ENCODE measurements at places on chromosomes 7 and 10.
A peak's percentile ranks its signal among the peaks of the same experiment; 100 is the strongest.

DNA sequence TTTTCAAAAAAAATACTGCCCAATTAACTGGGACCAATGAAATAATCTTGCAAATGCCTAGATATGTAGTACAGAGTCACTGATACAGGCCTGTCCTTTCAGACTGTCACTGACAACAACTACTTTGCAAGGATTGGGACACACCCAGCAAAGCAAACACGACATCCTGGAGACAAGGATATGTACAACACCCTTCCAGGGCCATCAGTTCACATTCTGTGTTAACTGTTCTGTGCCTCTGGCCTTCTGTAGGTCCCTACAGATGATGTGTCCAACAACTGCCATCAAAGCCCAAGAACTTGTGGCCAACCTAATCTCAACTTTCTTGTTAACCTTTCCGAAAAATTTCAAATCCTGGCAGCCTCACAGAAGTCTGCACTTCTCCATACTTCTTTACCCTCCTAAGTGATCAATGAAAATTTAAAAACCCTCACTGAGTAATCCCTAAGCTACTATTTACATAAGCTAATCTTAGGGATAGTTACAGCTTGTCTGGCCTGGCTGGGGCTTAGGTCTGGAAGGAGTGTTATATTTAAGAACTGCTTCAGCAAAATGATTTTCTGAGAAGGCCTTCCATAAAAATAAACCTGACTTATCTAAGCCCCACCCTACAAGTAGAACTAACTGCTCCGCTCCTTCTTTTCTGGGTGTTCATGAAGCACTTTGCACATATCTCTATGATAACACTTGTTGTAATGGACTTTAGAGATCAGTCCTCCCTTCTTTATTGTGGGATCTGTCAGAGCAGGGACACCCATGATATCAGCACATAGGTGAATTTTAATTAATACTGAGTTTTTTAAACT lies 21.0 kb downstream of the COBL start:
- no peak for DNase-seq

DNA sequence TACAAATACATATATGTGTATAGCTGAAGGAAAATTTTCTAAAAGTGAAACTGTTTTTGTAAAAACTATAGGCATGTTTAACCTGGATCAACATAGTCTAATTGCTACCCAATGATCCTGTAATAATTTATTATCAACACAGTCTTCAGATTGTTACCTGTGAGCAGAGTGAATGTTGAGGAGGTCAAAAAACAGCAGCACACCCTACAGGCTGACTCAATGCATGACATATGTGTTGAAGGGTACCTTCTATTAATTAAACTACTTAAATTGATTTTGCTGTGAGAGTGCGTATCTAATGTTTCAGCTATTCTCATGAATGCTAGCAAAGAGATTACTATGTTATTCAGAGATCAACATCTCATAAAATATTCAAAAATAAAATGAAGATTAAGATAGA lies 411.4 kb downstream of the TNS3 start:
- DNase-seq, result peak; percentile 62

- DNase-seq, result no peak
Measured at GRCh38 chr7:118312051-118312450, 87.5 kb downstream of the ANKRD7 start.

DNA sequence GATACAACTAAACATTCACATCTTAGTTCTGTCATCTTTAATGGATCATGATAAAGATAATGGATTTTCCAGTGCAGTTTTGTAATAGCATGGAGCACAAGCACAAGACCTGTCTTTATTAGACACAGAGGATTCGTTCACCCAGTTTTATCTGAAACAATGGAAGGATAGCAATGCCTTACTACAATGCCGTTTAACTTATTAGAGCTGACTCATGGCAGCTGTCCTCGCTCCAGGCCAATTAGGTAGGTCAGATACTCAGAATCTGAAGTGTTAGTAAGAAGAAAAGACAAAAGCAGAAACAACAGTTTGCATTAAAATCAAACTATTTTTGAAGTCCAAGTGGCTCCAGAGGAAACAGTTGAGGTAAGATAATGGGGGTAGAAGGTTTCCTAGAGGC lies 12.8 kb downstream of the OR13A1 start:
- no peak for DNase-seq

DNA sequence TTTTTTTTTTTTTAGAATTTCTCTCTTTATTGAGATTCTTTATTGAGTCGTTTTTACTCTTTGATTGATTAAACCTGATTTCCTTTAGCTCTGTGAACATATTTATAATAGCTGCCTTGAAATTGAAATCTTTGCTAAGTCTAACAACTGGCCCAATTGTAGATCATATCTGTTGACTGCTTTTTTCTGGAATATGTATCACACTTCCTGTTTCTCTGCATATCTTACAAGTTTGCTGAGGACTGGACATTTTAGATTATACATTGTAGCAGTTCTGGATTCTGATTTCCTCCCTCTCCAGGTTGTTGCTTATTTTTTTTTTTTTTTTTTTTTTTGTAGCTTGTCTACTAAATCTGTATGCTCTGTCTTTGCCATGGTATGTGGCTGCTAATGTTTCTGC lies 56.3 kb downstream of the PRKAR2B start:
- DNase-seq, result no peak

- DNase-seq, result no peak
Measured at GRCh38 chr10:89159761-89160160, 47.4 kb downstream of the CH25H start.

- no peak for DNase-seq
Measured at GRCh38 chr7:111535142-111535870, 27.0 kb downstream of the IMMP2L start.

- DNase-seq, result no peak
Measured at GRCh38 chr7:1253681-1254181, 21.1 kb downstream of the UNCX start.

DNA sequence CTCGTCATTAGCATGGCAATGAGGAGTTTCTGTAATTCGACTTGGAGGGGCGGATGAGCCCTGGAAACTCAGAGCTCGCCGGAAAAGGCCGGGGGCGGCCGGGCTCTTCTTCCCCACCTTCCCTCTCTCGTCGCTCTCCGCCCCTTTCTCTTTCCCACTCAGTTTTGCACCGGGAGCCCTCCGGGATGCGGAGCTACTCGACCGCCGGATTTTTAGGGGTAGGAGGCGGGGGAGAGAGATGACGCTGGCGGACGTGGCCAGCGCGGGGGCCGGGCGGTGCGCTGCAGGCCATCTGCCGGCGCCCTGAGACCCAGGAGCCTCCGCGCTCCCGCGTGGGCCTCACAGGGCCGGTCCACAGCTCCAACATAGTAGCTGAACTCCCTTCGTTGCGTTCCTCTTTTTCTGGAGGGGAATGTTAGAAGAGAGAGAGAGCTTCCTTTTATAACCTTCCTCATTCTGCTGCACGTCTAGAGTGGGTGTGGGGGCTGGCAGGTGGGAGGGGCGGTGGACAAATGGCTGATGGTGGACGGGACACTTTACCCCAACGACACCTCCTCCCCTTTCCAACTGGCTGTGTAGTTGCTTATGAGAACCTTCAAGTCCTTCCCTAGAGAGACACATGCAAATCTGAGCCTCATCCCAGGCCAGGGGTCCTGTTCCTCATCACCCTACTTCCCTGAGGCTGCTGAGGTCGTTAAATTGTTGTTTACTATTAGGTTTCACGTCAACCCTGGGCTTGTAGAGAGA lies 1.1 kb upstream of the HOXA1 start:
- DNase-seq, result no peak

GRCh38 chr10:67200913-67201564 lies 275.2 kb downstream of the LRRTM3 start:
- DNase-seq, result no peak

DNA sequence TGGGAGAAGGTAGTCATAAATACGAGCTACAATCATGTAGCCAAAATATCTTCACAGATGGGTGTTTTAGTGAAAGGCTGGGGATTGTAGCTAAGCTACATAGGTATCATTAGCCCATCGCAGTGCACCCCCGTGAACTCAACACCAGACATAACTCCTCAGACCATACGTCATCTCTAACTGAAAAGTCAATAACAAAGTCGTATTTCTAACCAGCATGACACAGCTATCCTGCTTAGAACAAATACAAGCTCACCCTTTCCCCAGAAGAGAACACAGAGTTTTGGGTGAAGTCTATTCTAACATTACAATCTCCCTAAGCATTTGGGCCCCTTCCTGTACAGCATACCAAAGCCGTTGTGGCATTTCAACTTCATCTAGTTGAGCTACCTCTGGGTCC lies 636.6 kb upstream of the DPP6 start:
- DNase-seq, result no peak

- DNase-seq, result no peak
Measured at GRCh38 chr10:46553238-46554049, 3.0 kb downstream of the GPRIN2 start.

- DNase-seq, result peak; percentile 26
Measured at GRCh38 chr10:59825932-59826331, 72.7 kb upstream of the MRLN start.

DNA sequence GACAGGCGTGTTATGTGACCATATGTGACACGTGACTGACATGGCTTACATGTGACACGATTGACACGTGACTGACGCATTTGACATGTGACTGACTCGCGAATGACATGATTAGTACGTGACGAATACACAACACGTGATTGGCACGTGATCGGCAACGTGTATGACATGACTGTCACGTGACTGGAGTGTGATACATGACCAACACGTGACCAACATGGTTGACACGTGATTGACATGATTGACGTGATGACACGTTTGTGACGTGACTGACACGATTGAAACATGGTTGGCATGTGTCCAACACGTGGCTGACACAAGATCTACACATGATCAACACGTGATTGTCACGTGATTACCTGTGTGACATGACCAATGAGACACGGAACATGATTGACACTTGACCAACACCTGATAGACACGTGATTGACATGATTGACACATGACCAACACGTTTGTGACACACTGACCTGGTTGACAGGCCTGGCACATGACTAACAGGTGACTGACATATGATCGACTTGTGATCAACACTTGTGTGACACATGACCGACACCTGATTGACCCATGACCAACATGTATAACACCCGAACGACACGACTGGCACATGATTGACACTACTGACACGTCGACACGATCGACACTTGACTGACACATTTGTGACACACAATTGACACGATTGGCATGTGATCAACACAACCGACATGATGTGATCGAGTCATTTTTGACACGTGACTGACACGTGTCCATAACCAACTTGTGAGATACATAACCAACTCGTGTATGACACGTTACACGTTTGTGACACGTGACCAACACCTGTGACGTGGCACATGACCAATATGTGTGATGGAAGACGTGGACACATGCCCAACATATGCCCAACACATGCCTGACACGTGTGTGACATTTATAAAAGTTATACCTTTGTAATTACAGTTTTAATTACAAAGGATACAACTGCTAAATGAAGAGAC lies 21.1 kb downstream of the CRPPA start:
- no peak for DNase-seq

GRCh38 chr10:21511946-21512572 lies 13.4 kb downstream of the SKIDA1 start:
- no peak for DNase-seq

DNA sequence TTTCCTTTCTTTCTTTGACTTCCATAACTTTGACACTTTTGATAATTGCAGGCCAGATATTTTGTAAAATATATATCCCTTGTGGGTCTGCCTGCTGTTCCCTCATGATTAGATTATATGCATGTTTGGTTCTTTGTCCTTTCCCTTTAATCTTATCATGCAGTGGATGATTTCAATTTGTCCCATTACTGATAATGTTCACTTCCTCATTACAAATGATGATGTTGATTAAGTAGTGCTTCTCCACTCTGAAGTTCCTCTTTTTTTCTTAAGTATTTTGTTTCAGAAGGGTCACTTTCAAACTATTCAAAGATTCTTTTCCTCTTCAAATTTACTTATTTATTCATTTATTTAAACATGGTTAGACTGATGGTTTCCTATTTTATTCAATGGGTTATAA lies 898.1 kb downstream of the XPNPEP1 start:
- DNase-seq, result no peak

- no peak for DNase-seq
Measured at GRCh38 chr10:22626784-22627183, 87.6 kb downstream of the PIP4K2A start.

GRCh38 chr10:49284356-49284755 lies 14.6 kb upstream of the C10orf71 start:
- no peak for DNase-seq

- DNase-seq, result no peak
Measured at GRCh38 chr10:75427951-75428350, 3.5 kb upstream of the LRMDA start.

DNA sequence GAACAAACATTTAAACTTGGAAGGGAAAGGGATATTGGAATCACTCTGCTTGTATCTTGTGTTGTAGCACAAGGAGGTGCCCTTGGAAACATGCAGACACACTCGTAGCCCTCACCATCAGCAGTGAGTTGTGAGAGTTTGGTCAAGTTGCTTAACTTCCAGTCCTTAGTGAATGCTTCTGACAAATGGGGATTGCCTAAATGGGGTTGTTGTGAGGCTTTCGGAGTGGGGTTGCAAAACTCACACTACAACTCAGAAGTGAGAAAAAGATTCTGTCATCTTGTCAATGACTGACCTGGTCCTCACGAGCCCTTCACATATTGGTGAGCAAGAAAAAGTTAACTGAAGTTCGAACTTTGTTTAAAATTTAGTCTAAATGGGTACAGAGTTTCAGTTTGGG lies 29.0 kb upstream of the GSDME start:
- DNase-seq, result no peak

DNA sequence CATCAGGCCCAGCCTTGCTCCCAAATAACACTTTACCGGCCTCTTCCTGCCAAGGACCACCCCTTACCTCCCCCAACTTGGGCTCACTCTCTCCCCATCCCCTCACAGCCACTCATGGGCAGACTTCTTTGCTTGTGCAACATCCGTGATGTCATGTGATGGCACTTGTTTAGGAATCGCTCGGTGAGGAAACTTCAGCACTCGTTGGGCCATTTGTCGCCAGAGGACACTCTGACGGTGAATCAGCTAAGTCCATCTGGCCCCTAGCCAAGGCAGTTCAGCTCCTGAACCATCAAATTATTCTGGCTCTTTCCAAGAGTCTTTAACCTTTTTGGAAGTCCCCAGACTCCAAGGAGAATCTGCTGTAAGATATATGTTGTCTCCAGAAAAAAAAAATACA lies 19.2 kb downstream of the BTBD16 start:
- DNase-seq, result peak; percentile 28

DNA sequence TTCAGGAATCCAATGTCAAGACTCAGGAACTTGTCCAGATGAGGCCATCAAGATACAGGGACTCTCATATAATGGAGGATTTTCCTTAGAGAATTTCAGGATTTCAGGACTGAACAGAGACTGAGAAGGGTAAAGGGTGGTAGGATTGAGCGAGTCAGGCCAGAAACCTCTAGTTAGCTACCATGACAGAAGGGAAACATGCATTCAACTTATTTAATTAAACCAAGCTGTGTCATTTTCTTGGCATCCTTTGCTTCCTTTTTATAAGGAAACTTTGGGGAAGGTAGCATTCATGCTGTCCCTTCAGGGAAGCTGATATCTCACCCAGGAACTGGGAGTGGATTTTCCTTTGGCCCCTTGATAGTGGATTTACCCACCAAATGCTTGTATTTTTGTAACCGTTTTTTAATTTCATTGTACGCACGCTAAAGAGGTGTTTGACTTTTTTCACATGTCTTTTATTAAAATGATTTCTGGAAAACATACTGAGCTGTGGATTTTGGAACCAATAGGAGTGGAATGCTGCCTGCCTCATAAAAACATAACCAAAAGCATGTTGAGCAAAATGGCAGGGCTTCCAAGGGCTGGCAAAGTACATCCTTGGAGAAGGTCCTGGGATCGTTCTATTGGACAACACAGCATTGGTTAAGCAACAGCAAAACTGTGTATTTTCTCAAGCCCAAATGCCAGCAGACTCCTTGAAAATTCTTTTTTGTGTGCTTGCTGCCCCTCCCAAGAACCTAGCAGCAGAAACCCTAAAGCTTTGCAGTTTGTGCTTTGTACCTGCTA lies 104.5 kb downstream of the CXCL12 start:
- DNase-seq, result no peak

All from choroid plexus epithelial cell (primary cell).